ENCODE measurements at places on chromosomes 12 and 14.

DNA sequence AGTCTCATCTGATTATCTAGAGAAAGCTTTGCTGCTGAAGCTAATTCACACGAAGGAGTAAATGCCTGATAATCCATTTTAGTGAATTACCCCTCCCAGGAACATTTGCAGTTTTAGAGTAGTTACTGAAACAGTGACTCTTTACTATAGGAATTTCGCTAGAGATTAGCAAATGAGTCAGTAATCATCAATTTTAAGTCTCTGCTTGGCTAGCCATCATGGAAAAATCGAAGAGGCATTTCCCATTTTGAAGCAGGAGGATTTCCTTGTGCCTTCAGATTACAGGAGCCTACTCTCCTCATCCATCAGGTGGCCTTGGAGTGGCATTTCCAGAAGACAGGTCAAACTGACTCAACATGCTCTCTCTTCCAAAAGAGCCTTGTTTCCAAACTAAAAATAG is 154.5 kb downstream of the EGLN3 start:
- DNase-seq: no peak

DNA sequence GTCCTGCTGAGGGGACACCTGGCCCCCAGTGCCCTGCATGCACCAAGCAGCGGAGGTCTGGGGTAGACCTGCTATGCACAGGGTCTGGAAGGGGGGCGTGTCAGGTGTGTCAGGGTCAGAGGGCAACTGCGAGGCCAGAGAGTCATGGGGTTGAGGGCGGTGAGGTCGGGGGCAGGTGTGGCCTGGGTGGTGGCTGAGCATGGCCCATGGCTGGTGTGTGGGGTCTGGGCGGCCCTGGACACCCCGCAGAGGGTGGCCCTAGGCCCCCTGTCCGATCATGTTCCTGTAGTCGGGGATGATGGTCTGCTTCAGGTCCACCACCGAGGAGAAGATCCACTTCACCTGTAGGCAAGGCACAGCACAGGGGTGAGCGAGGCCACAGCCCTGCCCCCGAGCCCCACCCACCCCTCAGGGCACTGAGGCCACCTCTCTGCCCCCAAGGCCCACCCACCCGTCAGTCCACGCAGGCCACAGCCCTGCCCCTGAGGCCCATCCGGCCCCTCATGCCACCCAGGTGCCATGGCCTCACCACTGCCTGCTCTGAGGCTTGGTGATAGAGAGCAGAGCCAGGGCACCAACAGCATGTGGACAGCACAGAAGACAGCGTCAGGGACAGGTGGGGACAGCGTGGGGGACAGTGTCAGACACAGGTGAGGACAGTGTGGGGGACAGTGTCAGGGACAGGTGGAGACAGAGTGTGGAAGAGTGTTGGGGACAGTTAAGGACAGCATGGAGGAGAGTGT is 211.3 kb downstream of the TMEM121 start:
- no peak for DNase-seq

- no peak for DNase-seq
Observed at GRCh38 chr12:104357421-104357952, 53.9 kb downstream of the EID3 start.

- no peak for DNase-seq
Observed at GRCh38 chr12:49825360-49825970, 2.7 kb downstream of the NCKAP5L start.

- DNase-seq: peak; percentile 63
Observed at GRCh38 chr12:131603939-131604795, 106.7 kb upstream of the SFSWAP start.

DNA sequence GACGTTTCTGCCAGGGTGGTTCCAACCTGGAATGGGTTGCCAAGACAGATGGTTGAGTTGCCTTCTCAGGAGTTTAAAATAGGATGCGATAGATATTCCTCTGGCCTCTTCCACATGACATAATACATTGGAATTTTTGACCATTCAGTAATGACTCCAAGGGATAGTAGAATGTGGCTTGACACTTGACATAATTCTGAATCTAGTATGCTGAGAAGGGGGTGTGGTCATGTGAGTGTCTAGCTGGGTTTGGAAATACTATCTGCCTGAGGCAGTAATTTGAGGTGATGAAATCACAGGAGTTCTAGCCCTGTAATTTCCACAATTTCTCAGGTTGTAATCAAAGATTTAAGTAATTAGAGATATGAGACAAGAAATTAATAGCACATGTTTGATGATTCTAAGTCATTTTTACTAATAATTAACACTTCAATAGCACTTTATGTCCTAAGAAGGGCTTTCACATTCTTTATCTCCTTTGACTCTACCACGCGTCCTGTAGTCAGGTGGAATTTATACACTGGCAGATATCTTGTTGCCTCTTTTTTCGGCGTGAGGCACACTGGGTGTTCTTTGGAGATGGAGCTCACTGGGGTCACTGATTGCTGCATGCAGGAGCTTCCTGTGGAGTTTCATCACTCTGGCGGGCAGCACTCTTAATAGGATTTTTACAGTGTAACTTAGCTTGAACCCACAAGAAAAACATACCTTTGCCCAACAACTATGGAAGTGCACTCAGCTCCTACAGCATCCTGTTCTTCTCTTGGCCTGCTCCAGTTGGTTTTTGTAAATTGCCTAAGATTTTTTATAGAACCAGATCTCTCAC is 3.2 kb upstream of the AMIGO2 start:
- no peak for DNase-seq

DNA sequence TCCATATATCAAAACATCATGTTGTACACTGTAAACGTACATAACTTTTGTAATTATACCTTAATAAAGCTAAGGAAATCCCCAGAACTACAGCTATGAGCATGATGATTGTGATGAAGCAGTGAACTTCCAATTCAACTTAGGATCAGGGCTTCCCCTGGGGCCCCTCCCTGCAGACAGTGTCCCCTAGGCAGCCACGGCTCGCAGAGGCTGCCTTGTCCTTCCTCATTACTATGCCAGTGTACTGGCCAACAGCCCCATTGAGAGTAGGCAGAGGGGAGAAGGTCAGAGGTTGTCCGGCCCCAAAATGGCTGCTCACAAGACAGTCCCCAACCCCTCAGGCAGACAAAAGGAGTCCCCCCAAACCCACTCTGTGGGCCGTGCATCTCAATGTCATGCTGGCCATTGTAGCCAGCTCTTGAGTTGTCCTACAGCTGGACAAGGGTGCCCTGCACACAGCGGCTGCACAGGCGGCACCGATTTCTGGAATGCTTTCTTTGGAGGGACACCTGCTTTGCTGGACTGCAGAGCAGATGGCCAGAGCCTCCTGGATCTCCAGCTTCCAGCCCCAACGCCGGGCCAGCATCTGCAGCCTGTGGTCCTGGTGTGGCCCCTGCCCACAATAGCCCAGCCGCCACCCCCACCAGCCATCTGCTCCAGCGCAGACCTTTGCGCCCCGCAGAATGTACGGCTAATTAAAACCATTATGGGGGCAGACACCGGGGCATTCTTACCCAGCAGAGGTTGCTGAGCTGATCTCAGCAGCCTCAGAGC is 46.1 kb downstream of the NIN start:
- no peak for DNase-seq

- DNase-seq: no peak
Observed at GRCh38 chr12:121767525-121768016, 25.9 kb downstream of the RHOF start.

GRCh38 chr12:20101046-20101445 is 267.3 kb upstream of the PDE3A start:
- DNase-seq: no peak

DNA sequence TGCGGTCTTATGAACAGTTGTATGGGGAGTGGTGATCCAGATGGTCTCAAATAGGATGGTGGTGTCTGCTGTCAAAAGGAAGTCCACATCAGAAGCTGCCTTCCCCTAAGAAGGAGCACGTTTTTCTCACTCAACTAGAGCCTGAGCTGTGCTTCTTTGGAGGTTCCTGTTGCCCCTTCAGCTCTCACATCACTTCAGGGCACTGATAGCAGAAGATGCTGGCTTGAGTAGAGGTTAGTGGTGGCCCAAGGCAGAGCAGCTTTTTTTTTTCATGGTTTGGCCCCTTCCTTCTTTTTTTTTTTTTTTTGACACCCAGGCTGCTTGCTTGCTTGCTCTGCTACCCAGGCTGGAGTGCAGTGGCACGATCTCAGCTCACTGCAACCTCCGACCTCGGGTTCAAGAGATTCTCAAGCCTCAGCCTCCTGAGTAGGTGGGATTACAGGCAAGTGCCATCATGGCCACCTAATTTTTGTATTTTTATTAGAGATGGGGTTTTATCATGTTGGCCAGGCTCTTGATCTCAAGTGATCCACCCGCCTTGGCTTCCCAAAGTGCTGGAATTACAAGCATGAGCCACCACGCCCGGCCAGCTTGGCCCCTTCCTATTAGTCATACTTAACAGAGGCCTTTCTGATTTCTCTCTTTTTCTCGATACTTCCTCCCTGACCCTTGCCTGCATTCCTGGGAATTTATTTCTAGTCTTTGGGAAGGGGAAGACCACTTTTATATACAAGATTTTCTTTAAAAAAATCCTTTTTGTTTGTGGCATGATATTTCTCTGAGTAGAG is 31.6 kb downstream of the KLRD1 start:
- DNase-seq: no peak

All from CD4-positive, alpha-beta T cell treated with Interleukin-17A for 1 hour (primary cell).